ENCODE measurements at places on chromosomes 1 and 21.

GRCh38 chr1:21564521-21565095, 55.4 kb downstream of the ALPL start:
- no peak for DNase-seq

- DNase-seq, result no peak
Measured at GRCh38 chr21:45356653-45357435, 48.1 kb upstream of the COL18A1 start.

DNA sequence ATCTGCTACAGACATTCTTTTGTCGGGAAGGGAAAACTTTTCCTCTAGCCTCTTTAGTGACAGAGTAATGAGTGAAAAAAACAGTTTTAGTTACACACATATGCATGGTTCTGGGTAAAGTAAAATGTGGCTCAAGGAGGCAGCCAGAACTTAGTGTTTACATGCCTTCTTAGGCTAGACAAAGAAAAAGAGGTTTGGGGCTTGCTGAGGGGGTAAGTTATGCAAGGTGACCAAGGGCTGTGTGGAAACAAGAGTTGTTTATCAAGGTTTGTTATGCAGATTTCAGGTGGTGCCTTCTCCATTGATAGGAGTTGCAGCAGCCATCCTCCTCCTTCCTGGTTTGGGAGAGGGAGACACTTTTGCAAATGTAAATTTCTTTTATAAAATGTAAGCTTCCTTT, 66.5 kb upstream of the RAB3GAP2 start:
- no peak for DNase-seq

- peak; percentile 17 for DNase-seq
Measured at GRCh38 chr1:44655609-44656008, 18.7 kb downstream of the TMEM53 start.

DNA sequence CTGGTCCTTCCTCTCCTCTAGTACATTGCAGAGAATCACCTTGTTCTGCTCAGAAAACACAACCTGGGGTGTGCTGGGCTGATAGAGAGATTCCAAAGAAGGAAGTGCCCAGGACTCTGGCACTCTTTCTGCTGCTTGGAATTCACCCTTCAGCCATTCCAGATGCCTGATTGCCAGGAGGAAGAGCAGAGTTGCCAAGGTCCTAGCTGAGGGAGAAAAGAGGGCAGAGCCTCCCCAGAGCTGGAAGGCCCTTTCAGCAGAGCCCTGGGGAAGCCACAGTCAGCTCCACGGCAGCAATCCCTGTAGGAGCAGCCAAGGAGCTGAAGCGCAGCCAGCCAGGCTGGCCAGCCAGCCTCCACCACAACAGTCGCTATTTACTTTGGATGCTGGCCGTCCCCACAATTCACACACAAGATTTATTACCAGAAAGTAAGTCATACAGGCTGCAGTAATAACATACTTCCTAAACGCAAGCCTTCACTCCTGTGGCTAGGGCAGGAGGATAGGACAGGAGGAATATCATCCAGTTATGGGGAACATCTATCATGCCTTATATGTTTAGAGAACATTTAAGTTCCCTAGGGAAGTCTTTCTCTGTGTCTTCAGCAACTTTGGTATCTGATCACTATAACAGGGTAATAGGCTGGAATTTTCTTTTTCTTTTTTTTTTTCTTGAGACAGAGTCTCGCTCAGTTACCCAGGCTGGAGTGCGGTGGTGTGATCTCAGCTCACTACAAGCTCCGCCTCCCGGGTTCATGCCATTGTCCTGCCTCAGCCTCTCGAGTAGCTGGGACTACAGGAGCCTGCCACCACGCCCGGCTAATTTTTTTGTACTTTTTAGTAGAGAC, 36.6 kb upstream of the SLC44A3 start:
- no peak for DNase-seq

DNA sequence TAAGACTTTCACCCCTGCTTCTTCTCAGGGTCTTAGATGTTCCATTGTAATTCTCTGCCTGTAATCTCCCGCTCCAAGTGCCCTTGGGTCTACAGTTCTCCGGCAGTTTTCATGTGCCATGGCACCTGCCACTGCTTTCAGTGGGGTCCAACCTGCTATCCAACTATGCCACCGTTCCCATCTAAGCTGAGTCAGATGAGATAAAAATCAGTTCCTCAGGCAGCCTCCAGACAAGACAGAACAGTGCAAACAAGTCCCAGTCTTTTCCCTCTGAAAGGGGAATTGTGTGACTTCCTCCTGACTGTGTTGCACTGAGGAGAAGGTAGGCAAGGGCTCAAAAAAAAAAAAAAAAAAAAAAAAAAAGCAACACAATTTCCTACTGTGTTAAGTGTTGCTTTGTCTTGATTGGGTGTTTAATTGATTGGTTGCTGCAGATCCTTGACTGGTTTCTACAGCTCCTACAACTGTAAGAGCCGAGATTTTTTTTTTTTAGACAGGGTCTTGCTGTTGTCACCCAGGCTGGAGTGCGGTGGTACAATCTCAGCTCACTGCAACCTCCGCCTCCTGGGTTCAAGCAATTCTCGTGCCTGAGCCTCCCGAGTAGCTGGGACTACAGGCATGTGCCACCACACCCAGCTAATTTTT, 50.7 kb downstream of the EBNA1BP2 start:
- DNase-seq, result no peak

DNA sequence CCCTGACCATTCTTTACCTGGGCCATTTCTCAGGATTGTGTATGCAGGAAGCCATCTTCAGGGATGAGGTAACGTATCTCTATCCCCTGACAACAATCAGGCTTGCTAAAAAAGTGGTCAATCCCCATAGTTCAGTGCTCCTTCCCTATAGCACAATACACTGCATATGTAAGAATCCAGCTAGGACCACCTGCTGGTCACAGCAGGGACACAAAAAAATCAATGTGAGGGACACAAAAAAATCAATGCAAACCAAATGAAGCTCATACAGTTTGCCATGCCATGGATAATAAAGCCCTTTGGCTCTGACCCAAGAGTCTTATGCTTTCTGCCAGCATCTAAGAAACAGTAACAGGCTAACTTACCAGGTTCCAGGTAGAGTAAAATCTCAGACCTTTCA, 16.3 kb downstream of the ACBD6 start:
- no peak for DNase-seq

DNA sequence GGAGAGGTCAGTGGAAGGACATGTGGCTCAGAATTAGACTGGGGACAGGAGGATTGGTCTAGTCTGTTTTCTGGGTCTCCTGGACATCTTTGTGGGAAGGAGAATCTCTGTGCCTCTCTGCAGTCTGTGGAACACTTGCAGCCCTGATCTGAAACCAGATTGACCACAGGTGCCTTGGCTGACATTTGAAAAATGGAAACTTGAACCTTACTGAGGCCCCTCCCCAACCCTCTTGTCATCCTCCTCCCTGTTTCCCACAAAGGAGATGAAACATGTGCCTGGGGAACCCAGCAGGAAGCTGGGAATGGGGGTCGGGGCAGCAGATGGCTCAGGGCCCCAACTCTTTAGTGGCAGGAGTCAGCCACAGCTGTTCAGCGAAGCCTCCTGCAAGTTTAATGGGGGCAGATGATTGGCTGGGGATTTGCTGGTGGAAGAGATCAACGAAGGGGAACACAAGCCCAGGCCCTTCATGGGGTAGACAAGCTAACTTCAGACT, 18.1 kb downstream of the VASH2 start:
- DNase-seq, result no peak

- no peak for DNase-seq
Measured at GRCh38 chr21:35178827-35179226, 129.7 kb upstream of the RUNX1 start.

DNA sequence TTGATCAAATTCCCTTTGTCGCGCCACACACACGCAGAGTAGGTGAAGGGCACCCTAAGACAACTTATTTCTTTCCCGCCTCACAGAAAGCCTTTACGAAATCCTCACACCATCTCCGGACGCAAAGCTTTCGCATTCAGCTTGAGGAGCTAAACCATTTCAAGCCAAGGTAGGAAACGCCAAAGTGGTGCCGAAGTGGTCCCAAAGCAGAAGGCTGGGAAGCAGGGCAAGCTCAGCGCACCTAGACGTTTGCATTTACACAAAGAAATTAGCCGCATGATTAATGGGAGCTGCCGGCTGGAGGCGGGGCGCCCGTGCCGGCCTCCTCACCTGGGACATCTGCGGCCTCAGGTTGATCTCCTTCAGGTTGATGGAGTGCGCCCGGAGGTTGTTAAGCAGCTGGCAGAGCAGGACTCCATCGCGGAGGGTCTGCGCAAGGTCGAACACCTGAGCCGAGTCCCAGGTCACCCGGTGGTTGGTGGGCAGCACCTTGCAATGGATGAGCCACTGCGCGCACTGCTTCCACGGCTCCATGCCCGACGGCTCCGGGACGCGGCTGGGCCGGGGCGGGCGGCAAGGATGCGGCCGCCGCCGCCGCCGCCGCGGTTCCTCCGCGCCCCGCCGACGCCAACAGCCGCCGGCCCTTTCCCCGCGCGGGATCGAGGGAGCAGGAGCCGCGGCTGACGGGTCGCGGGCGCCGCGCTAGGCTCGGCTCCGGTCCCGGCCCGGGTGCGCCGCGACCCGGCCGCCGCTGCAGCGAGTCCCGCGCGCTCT, 457 bp downstream of the VAV3 start:
- DNase-seq, result peak; percentile 31

GRCh38 chr1:209549443-209550205, 33.9 kb upstream of the CAMK1G start:
- no peak for DNase-seq

DNA sequence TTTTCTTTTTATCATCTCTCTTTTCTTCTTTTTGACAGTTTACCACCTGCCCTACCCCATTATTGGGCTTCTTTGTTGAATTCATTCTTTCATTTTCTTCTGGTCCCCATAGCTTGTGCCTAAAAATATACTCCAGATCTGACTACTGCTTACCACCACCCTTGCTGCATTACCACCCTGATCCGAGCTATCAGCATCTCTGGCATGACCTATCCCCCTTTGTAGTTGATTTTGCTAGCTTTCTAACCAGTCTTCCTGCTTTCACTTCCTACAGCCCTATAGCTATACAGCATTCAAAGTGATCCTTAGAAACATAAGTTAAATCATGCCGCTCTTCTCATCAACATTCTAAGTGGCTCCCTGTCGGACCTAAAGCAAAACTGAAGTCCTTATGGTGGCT, 59.4 kb upstream of the MPC2 start:
- DNase-seq, result no peak

GRCh38 chr1:170732252-170732588, 68.3 kb downstream of the PRRX1 start:
- DNase-seq, result no peak

DNA sequence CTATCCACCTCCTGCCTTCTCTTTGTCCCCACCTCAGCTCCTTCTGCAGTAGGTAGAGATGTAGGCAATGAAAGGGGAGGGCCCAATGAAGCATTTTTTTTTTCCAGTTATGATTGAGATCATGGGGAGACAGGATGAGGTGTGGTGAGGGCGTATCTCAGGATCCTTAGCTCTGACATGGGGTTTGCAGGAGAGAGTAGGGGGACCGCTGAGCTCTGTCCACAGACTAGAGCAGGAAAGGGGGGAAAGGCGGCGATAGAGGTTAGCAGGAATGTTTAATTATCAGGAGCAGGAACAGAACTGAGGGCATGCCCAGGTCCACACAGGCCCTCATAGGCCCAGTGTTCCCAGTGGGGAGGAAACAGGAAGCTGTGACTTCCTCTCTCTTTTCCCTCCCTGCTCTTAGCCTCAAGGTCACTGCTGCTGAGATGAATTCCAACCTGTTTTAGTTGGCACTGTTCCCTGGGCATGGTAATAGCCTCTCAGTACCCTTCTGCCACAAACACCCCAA, 901 bp upstream of the RXFP4 start:
- DNase-seq, result no peak

DNA sequence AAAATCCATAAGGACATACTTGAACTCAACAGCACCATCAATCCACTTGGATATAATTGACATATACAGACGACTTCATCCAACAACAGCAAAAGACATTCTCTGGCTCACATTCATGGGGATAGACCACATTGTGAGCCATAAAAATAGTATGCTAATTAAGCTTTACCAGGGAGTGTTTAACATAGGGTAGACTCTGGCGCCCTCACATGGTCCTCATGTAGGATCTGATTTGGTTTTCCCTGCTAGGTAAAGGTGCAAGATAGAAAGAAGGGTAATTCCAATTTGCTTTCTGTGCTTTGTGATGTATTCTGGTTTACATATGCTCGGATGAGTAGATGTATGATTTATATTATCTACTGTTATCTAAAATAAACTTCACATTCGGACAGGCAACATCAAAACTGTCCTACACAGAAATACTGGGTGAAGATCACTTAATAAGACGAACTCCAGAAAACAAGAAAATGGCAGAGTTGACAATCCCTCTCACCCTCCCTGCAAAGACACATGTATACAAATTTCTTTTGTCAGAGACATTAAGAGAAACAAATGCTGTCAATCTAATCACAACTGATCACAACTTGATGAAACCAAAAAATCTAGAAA, 27.7 kb downstream of the CR1L start:
- no peak for DNase-seq

- DNase-seq, result no peak
Measured at GRCh38 chr1:243447347-243447746, 191.5 kb downstream of the SDCCAG8 start.

DNA sequence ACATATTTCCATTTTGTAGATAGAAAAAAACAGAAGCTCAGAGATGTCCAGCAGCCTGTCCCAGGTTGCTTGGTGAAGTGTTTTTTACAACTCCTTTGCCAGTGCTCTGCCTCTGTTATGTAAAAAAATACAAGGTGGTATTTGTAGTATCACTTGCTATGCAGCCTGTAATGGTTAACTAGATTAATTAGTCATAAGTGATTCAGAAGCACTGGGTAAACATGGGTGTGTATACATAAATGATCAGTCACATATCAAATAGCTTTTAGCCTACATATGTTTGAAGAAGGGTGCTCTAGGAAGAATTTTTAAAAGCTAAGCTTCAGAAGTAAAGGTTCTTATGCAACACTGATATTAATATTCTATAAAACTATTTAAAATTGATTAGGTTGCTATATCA, 70.0 kb upstream of the MAGI3 start:
- DNase-seq, result no peak

DNA sequence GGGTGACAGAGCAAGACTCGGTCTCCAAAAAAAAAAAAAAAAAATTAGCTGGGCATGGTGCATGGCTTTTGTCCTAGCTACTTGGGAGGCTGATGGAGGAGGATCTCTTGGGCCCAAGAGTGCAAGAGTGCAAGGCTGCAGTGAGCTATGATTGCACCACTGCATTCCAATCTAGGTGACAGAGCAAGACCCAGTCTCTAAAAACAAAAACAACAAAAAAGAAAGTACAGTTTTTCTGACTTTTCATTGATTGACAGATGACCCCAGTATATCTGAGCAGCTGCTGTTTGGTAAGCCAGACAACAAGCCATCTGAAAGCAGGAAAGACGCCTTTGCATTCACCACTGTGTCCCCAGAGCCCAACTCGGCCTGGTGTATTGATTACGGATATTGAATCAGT, 10.9 kb upstream of the DPT start:
- no peak for DNase-seq

- peak; percentile 61 for DNase-seq
Measured at GRCh38 chr1:1889847-1890505, 911 bp downstream of the GNB1 start.

GRCh38 chr1:32969566-32969965, 5.0 kb upstream of the RNF19B start:
- DNase-seq, result no peak

DNA sequence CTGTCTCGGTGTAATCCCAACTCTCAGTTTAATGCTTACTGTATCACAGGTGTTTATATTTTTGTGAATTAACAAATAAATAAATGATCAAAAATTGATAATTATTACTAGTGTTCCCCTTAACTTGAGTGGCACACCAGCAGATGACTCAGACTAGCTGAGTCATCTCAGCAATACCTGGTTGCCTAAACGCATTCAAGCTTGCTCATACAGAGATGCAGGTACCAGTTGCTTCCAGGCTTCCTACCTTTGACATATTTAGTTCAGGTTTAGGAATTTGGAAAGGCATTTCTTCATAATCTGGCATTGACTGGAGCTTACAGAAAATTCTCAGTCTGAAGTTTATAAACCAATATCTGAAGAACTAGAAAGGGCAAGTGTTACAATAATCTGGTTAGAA, 78.9 kb upstream of the LMO4 start:
- no peak for DNase-seq
